ENCODE measurements at places on chromosomes 7 and 10.

GRCh38 chr10:89946106-89946505 is 244.7 kb downstream of the KIF20B start:
- no peak for DNase-seq

DNA sequence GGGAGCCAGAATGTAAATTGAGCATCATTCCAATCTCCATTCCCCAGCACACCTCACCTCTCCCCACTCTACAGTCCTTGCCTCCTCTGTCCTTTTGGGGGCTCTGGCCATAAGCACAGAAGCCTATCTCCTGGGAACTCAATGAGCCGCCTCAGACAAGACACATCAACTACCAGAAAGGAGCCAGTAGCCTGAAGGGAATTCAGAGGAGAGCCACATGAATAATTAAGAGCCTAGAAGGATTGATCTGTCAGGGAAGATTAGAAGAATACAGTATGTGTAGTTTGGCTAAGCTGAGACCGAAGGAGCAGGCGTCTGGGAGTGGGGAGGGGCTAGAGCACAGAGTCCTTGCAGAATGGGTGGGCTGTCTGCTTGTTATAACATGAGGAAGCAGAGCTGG is 31.2 kb downstream of the FRMD4A start:
- DNase-seq, result no peak

- no peak for DNase-seq
Observed at GRCh38 chr10:43136995-43137716, 1.1 kb upstream of the CSGALNACT2 start.

- DNase-seq, result no peak
Observed at GRCh38 chr7:47210281-47210854, 371.5 kb downstream of the TNS3 start.
